ENCODE measurements at places on chromosomes 1 and 21.

- DNase-seq = no peak
Measured at GRCh38 chr1:209924390-209924789, 13.6 kb upstream of the SYT14 start.

- no peak for DNase-seq
Measured at GRCh38 chr21:28454564-28455252, 538.0 kb downstream of the LTN1 start.

- no peak for DNase-seq
Measured at GRCh38 chr1:218983848-218984247, 189.8 kb upstream of the LYPLAL1 start.

DNA sequence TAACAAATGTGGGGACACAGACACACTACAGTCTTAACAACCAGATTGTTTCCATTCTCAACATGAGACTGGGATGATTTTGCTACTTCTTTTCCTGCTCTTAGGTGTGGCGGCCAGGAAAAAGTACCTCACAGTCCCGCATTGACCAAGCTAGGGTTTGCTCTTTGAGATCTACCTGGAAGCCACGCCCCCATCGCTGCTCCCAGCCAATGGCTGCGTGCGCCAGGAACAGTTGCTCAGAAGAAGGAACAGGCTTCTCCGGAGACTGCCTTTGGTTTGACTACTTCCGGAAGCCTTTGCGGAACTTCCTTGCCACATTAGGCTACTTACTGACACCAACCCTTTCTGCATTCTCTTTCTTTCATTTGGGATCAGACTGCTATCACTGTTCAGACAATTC lies 44.2 kb upstream of the PLD5 start:
- DNase-seq = no peak

DNA sequence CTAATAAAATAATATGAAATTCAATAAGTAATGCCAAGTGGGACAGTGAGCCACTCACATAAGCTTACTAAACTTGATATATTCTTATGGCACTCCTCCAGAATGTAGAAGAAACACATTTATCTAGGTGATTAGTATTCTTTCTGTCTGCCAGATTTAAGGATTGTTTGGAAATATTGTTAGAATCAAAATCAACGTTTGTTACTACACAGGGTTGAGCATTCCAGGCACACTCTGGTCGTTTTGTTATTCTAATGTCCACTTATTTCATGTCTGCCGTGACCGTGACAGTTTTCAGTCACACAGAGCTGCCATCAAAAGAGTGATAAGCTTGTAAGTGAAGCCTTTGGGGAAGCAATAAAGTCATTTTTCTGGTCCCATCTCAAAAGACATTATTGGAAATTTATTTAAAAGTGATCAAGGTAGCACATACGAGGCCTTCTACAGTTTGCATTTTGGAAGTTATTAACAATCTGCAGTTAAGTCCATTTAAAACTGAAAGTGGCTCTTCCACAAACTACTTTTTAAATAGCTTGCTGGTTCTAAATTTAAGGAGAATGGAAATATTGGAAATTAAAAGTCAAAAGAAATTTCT lies 38.0 kb downstream of the NFIA start:
- DNase-seq = no peak

DNA sequence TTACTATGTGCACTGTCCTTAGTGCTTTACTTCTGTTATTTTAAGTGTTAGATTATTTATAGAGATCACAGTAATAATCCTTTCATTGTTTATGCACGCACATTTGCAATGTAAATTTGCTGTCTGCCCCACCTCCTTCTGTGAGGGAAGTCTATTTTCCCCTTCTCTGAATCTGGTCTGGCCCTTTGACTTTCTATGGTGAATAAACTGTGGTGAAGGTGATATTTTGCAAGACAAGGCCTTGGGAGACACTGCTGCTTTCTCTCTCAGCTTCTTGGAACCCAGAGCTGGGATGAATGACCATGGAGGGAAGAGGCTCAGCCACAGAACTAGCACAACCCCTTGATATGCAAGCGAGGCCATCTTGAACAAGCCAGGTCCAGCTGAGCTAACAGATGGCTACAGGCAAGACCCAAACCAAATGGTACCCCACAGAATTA lies 156.3 kb downstream of the ST6GALNAC3 start:
- DNase-seq = no peak

GRCh38 chr1:25458541-25459298 lies 28.0 kb downstream of the MACO1 start:
- DNase-seq = no peak

DNA sequence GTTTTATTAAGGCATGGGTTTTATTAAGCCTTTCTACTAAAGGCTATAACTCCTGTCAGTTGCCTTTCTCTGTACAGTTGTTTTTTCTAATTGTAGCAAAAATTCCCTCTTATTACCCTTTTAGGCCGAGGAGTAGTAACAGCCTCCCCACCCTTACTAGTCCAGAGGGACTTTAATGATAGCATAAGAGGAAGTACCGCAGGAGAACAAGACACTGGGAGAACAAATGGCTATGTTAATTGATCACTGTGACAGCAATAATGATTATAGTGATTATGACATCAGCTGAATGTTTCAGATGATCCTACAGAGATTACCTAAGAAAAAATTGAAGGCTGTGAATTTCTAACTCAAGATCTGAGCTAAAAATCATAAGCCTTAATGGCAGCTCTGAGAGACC lies 383.0 kb upstream of the PTBP2 start:
- no peak for DNase-seq

DNA sequence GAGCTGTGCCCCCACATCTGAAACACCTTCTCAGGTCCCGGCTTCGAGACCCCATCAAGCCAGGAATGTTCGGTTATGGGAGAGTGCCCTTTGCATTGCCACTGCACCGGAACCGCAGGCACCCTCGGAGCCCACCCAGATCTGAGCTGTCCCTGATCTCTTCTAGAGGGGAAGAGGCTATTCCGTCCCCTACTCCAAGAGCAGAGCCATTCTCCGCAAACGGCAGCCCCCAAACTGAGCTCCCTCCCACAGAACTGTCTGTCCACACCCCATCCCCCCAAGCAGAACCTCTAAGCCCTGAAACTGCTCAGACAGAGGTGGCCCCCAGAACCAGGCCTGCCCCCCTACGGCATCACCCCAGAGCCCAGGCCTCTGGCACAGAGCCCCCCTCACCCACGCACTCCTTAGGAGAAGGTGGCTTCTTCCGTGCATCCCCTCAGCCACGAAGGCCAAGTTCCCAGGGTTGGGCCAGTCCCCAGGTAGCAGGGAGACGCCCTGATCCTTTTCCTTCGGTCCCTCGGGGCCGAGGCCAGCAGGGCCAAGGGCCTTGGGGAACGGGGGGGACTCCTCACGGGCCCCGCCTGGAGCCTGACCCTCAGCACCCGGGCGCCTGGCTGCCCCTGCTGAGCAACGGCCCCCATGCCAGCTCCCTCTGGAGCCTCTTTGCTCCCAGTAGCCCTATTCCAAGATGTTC lies 4.3 kb downstream of the ADAMTSL4 start:
- no peak for DNase-seq

- no peak for DNase-seq
Measured at GRCh38 chr1:100526894-100527293, 11.0 kb upstream of the GPR88 start.

GRCh38 chr1:51623450-51623849 lies 6.6 kb downstream of the OSBPL9 start:
- DNase-seq = no peak

DNA sequence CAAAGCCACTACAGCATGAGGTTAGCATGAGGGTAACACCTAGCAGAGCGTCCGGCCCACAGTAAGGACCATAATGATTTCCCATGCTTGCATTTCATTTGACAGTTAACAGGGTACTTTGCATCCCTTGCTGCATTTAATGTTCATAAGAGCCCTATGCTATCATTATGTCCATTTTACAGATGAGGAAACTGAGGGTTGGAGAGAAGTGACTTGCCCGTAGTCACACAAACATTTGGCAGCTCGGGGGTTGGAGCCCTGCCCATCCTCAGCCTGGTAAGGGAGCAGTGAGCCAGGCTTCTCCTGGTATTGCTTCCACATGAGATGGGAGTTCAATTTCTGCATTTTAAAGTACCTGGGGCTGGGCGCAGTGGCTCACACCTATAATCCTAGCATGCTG lies 16.5 kb upstream of the EPHB2 start:
- DNase-seq = no peak

GRCh38 chr1:107750364-107750959 lies 214.5 kb downstream of the VAV3 start:
- peak; percentile 17 for DNase-seq

DNA sequence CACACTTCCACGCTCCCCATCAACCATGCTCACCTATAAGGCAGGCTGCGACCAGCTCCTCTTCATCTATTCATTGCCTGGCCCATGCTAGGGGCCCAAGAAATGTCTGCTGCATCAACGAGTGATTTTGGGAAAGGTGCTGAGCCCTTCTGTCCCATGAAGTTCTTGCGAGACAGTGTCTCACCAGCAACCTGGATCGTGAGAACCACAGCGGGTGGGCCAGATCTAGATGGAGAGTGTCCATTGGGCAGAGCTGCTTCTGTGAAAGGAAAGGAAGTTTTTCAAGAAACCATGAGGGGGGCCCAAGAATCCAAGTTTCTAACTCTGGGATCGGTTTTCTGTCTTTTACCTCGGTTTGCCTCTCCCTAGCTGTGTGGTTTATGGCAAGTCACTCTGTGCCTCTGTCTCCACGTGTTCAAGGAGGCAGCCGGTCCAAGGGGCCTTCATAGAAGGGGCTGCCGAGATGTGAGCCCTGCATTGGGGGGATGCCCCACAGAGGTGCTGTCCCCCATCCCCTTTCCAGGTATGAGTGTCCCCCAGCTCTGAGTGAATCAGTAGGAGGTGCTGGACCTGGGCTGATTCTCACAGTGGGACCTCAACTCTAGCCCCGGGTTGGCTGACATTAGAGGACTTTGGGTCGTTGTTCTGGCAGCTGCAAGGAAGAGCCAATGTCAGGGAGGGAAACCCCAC lies 8.3 kb upstream of the PADI1 start:
- no peak for DNase-seq

- DNase-seq = no peak
Measured at GRCh38 chr1:213531369-213532310, 456.1 kb upstream of the PROX1 start.

DNA sequence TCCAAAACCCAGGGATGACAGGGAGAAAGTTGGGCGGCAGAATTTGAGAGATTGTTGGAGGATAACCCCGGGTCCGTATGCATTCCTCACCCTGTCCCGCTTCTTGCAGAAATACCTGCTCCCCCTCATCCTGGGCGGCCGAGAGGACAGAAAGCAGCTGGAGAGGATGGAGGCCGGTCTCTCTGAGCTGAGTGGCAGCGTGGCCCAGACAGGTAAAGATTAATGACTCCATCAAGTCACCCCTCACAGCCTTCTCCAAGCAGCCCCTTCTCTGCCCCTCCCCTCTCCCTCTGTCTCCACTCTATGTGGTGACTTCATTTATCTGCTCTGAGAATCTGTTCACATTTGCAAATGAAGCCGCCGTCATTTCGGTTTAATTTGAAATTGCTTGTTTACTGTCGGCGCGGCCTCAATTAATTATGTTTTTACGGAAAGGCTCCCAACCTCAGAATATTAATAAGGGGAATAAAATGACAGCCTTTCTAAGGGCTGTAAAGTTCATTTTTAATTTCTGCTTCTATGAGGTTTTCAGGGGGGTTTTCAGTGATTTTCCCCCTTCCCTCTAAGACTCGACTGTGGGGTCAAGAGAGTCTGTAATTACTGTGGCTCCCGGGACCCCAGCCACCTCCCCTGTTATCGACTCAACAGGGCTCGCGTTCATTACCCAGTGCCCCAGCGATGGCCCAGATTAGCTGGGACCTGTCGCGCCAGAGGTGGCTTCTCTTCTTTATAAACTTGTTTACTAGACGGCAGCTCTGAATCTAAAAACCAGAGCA lies 148.3 kb downstream of the PEX14 start:
- DNase-seq = no peak

DNA sequence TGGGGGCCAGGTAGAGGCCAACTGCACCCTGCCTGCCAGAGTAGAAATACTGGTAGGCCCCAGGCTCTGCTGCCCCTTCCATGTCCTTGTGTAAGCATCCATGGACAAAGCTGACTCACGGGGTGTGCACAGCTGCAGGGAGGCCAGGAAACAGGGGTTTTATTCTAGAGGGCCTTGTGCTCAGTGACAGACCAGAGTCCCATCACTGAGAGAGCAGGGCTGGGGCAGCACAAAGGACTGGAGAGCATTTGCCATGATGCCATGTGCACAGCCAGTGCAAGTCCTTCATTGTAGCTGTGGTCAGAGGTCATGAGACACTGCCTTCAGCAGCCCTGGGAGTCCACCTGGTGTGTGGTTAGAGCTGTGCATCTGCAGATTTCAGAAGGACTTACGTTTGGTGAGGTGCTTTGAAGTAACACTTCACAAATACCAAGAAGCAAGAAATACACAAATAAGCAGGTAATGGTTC lies 8.1 kb downstream of the ARF1 start:
- DNase-seq = no peak

DNA sequence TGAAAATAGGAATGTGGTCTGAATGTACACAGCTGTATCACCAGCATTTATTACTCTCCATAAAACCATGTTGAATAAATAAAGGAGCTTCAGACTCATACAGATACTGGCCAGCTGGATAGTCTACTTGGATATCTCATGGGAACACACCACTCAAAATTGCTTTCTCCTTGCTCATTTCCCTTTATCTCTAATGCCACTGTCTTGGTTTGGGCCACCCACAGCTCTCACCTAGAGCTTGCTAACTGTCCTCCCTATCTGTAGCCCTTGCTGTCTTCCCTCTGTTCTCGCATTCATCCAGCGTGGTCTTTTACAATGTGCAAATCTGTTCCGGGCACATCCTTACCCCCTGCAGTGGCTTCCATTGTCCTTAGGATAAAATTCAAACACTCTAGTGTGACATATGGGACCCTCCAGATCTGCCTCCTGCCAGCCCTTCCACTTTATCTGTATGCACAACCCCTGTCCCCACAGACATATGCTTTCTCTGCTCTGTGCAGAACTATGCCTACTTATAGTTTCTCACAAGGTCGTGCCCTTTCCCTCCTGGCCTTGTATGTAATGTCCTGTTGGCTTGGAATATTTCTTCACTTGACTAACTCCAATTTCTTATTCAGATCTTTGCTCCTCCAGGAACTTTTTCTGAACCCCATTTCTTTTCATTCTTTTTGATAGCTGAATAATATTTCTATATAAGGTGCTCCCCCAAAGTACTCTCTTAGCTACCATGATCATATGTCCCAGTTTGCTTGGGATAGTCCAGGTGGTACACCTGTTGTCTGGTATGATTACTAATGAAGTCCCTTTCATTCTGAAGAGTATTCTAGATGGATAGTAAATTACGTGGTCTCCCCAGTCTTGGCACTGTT lies 2.9 kb downstream of the FLVCR1 start:
- DNase-seq = no peak

GRCh38 chr21:35220301-35220700 lies 171.2 kb upstream of the RUNX1 start:
- DNase-seq = no peak

- DNase-seq = no peak
Measured at GRCh38 chr1:179793281-179793680, 50.2 kb downstream of the FAM163A start.
